AG08396 (cell line): ENCODE measurements at places on chromosomes 2 and 18.

- no peak for DNase-seq
Observed at GRCh38 chr2:108444941-108445840, 3.8 kb upstream of the GCC2 start.

DNA sequence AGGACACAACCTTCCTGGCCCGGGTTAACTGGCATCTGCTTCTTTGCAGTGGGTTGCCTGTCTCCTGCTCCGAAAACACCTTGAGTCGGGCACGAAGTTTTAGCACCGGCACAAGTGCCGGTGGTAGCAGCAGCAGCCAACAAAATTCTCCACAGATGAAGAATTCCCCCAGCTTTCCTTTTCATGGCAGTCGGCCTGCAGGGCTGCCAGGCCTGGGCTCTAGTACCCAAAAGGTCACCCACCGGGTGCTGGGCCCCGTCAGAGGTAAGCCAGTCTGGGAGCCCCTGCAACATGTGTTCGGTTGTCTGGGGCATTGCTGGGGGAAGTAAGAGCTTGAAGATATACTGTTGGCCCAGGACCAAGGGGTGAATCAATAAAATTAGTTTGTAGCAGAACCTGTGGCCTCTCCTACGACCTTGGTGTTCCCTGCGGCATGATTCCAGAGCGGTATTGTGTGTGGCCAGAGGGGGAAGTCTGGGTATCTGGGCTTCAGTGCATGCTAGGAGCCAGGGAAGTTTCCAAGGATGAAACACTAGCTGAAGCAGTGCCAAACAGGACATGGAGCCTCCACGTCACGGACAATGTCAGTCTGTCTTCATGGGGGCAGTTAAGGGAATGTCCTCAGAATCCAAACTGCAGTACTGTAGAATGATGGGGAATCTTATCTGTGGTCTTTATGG lies 7.8 kb downstream of the AGBL5 start:
- DNase-seq = no peak

DNA sequence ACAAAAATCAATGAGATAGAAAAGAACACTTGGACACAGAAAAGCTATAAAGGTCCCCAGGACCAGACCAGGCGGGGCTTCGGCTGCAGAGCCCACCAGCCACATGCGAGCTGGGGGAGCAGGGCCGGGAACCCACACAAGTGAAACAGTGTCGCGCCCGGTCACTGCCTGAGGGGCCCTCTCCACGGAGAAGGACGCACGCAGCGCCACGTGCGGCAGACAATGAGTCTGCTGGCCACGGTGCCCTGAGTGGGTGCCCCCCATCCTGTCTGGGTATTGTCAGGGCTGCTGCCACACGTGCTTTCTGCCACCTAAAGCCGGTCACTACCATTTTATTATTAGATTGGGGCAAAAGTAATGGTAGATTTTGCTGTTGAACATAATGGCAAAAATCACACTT lies 207.9 kb upstream of the HDAC4 start:
- DNase-seq = no peak

GRCh38 chr18:49698525-49699025 lies 114.8 kb downstream of the ACAA2 start:
- DNase-seq = no peak

DNA sequence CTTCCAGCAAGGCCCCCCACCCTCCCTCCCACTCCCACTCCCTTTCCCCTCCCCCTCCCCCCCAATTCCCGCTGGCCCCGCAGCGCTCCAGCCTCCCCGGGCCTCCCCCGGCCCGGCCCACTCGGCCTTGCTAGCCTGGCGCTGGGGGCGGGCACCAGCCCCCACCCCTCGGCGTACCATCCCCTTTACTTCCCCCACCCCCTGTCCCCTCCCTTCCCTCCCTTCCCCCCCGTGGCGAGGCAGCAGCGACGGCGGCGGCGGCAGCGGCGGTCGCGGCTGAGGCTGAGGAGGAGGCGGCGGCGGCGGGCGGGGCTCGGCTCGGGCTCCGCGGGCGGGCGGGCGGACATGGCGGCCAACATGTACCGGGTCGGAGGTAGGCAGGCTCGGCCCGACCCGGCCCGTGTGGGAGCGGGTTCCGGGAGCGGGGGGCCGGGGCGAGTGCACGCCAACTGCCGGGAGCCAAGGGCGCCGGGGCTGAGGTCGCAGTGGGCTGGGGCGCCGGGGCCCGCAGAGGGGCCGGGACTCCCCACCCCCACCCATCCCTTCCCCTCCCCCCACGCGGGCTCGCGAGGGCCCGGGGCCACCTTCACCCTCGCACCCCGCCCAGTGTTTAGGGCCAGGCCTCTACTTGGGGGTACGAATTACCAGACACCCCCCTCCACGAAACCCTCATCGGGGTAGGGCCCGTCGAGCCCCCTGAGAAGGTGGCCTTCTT lies at the start of gene MTA3:
Gene MTA3 (plus strand): TSS at position 232 of the 715 bp plus-strand sequence. CDS start 114 bp downstream, at position 346.
- DNase-seq = peak; percentile 72

GRCh38 chr2:181421464-181421863 lies 35.7 kb upstream of the ITGA4 start:
- no peak for DNase-seq

- peak; percentile 57 for DNase-seq
Observed at GRCh38 chr2:24930768-24931167, 10.7 kb upstream of the ADCY3 start.

DNA sequence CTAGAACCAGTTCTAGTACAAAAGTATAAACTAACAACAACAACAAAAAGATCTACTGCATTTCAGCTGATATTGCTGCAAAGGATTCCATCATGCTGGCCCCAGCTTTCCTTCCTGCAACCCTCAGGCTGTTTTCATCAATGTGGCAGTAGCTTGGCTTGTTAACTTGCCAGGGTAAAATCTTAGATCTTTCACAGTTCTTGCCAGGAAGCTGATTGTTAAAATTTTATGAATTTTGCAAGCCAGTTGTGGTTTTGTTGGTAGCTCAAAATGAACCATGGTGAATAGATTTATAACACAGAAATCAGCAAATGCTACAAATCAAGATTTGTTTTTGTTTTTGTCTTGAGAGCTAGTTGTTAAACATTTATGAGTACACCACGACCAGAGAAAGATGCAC lies 19.3 kb downstream of the CCDC178 start:
- no peak for DNase-seq

DNA sequence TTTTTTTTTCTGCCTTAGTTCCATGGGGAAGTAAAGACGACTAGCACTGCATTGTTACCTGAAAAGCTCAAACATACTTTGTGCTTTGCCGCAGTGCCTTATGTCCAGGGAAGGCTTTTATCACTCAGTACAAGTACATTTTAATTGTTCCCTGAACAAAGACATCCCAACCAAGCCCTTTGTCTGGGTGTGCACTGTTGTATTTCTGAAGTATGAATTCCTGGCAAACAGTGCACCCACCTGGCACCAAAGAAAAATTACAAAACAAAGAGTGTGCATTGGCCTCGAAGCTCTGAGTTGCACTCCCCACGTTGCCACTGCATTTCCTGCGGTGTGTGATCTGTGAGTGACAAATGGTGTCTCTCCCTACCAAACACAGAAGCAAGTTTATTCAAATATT lies 858.5 kb upstream of the PIK3C3 start:
- peak; percentile 1 for DNase-seq

DNA sequence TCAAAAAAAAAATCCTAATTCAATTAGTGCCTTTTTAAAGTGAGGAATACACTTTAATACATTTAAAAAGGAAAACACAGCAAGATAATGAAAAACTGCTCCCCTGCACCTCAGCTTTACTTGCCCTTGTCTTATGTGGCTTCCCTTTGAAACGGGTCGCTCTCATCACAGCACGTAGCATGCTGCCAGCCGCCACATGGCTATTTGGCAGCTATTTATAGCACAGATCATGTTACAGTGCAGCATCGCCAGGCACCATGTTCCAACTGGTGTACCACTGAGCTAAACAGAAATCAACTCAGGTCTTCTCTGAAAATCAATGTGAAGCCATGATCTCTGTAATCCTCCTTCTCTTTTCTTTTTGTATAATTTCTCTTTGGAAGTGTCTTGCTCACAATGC lies 65.1 kb downstream of the TMEM182 start:
- DNase-seq = peak; percentile 11

DNA sequence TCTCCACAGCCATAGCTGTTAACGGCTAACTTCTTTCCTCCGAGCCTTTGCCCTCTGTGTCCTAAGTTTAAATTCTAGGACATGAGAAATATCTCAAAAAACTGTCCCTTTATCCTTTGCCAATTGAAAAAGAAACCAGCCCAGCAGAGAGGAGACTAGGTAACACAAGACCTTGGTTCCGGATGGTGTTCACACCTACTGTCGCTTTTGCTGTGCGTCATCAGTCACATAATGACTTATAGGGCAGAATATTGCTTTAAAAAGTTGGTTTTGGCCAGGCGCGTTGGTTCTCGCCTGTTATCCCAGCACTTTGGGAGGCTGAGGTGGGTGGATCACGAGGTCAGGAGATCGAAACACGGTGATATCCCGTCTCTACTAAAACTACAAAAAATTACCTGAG lies 66.2 kb downstream of the SP3 start:
- DNase-seq = no peak

- DNase-seq = no peak
Observed at GRCh38 chr2:138596403-138596802, 94.8 kb downstream of the SPOPL start.

- DNase-seq = no peak
Observed at GRCh38 chr2:120443946-120444345, 98.0 kb downstream of the INHBB start.

GRCh38 chr2:127646487-127647241 lies 711 bp downstream of the GPR17 start:
- DNase-seq = no peak

- peak; percentile 40 for DNase-seq
Observed at GRCh38 chr2:201118961-201119854, 3.2 kb downstream of the CFLAR start.

DNA sequence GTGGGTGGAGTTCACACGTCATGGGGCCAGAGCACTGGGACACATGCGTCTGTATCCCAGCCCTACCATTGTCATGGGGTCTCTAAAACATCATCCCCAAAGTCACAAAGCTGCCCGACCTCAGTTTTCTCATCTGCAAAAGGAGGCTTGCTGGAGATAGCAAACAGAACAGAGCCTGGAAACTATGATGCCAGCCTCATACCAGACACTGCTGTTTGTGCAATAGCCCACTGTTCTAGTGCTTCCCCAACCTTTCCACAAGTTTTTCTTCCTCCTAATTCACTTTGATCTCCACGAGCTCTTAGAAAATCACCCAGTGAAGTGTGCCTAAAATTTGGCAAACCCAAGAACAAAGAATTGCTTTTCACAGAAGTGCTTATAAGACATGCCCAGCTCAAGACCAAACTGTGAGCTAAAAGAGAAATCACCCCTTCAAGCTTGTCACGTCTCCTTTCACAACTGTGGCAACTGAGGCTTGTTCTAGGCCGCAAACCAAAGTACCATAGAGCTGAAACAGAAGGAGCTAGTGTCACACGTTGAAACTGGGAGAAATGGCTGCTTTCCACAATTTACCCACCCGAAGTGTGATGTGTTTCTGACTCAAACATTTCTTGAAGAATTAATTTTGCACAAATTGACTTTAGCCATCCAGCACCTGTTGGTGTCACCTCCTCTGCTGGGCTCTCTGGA lies 162.7 kb upstream of the ID2 start:
- no peak for DNase-seq

DNA sequence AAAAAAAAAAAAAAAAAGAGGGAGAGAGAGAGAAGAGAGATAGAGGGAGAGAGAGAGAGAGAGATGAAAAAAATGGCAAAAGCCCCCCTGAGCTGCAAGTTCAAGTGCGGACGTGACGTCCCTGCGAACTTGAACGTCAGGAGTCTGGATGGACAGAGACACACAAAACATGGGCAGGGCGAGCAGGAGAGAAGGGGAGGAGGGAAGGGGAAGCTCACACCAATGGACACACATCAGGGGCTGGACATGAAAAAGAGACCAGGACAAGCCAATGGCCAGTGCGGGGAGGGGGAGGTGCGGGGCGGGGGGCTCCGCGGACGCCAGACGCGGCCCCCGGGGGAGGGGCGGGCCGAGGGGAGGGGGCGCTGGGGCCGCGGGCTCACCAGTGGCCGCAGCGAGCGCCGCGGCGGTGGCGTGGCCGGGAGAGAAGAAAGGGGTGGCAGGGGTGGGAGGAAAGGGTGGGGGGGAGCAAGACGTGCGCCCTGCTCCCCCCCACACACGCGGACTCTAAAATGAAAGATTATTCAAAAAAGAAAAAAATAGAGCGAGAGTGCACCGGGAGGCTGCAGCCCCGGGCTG lies at the start of gene BCL11A:
Gene BCL11A (minus strand): TSS at position 160 of the 579 bp plus-strand sequence. CDS start 384 bp downstream, outside the sequence.
- peak; percentile 50 for DNase-seq

DNA sequence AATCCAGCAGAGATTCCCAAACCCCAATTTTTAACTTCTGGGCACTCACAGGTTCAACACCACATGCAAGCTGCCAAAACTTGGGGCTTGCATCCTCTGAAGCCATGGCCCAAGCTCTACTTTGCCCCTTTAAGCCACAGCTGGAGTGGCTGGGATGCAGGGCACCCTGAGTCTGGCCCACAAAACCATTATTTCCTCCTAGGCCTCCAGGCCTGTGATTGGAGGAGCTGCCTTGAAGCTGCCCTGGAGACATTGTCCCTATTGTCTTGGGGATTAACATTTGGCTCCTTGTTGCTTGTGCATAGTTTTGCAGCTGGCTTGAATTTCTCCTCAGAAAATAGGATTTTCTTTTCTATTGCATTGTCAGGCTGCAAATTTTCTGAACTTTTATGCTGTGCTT lies 109.8 kb upstream of the RPRM start:
- no peak for DNase-seq

- no peak for DNase-seq
Observed at GRCh38 chr2:3214806-3215404, 162.7 kb downstream of the EIPR1 start.

DNA sequence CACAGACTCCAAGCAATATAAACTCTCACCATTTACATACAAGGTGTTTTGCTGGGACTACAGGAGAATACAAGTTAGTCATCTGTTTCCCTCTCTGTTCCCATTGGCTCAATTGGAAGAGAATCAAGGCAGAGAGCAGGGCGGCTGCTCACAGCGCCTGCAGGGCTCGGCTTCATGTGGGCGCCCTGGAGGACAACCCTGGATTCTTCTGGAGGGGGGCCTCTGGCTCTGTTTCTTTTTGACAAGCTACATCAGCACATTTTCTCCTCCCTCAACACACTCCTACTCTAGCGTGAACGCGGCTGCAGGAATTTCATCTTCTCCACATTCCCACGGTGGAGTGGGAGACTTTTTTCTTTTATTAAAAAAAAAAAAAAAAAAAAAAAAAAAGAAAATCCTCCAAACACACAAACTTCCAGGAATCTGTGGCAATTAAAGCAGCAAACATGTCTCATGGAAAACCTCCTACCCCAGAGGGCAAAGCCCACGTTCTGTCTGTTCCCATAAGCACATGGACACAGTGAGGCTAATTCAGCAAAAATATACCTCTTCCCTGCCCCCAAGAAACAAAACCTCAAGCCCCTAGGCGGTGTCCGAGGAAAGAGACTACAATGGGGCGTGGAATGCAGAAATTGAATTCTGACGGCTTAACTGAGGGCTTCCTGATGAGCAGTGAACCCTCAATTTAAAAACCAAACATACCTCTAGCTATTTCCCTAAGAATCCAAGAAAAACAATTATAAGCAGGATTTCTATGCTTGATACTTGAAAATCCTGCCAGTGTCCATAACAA lies 50.6 kb downstream of the PARD6G start:
- peak; percentile 64 for DNase-seq
